ENCODE measurements at places on chromosomes 2 and 18. TPM values are rescaled to one million over a fixed set of nuclear protein-coding genes. Genes with fewer than 3 reads are reported as not detected.
A peak's percentile ranks its signal among the peaks of the same experiment; 100 is the strongest.

CDKL4 gene
- total RNA-seq = not detected

DNA sequence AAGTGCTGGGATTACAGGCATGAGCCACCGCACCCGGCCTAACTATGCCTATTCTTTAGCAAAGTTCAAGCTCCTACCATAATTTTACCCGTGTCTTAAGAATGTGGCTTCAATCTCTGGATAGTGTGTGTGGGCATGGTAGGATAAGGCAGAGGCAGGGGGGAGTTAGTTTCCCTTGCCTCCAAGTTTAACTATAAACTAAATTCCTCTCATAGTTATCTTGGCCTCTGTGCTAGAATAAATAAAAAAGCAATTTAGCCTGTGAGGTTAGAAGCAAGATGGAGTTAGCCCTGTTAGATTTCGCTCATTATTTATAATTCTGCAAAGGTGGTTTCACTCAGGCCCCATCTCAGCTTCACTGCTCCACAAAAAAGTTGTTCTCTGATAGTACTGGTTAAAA lies 7.0 kb upstream of the FAM98A start:
- no peak for DNase-seq

FASTKD1 gene
- 18.8 TPM for total RNA-seq

DNA sequence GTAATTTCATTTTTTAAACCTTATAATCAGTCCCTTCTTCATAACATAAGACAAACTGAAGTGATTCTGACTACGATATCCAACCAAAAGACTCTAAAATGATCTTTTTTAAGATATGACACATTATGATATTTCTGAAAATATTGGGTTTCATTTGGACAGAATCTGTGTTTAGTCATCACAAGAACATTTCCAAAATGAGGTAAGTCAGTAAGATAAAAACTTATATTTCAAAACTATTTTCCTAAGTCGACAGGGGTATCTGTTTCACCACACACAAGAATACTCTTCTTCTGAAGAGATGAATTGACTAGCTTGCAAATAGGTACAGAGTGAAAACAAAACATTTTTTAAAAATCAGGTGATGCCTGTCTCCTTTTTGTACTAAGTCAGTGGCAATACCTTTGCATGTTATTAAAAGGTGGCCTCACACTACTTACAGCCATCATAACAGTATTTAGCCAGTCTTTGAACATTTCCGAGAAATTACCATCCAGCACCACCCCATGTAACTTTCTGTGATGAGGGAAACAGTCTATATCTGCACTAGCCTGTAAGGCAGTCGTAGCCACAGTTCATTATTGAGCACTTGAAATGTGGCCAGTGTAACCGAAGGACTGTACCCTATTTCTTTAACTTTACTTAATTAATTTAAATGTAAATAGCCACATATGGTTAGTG lies 13.5 kb downstream of the STK39 start:
- no peak for DNase-seq

DNA sequence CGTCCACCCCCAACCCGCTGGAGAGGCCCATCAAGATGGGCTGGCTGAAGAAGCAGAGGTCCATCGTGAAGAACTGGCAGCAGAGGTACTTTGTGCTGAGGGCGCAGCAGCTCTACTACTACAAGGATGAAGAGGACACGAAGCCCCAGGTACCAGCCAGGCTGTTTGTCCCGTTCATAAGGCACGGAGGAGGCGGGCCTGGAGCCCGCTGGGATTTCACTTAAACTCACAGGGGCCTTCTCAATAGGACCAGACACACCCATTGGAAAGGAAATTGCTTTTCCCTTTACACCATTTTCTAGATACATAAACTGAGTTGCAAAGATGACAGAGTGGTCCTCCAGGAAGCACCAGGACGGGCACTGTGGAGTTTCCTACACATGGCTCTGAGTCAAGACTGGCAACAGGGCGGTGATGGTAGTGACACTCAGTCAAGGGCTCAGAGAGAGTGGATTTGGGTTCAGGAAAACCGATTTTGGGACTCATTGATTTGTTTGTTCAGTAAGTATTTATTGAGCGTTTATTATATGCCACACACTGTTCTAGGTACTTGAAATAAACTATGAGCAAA lies 40.7 kb downstream of the ARHGAP25 start:
- DNase-seq = no peak

GRCh38 chr18:46239998-46240397 lies 135.8 kb downstream of the HAUS1 start:
- no peak for DNase-seq

DNAJC5G gene
- total RNA-seq = not detected

GRCh38 chr18:52190195-52190594 lies 149.8 kb upstream of the DCC start:
- no peak for DNase-seq

GRCh38 chr18:45275367-45276113 lies 339.7 kb upstream of the SLC14A2 start:
- DNase-seq = peak; percentile 24

DNA sequence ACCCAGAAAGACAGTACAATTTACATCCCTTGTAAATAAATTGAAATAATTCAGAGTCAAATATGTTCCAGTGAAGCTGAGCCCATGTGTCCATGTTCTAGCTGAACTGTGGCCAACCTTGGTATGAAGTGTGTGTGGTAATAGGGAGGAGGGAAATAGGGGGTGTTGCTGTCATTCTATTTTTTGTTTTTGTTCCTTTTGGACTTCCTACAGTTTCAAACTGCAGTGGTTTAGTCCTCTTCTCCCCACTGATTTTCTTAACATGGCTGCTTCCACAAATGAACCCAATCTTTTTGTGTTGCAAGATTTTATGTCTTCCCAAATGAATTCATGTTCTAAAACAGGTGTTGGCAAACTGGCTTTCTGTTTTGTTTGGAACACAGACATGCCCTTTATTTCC lies 156.9 kb downstream of the CCBE1 start:
- DNase-seq = no peak

GRCh38 chr18:63457977-63458376 lies 18.8 kb upstream of the SERPINB5 start:
- DNase-seq = no peak

SCTR gene
- not detected for total RNA-seq

- peak; percentile 79 for DNase-seq
Measured at GRCh38 chr18:2958819-2959298, 54.1 kb downstream of the LPIN2 start.

DNA sequence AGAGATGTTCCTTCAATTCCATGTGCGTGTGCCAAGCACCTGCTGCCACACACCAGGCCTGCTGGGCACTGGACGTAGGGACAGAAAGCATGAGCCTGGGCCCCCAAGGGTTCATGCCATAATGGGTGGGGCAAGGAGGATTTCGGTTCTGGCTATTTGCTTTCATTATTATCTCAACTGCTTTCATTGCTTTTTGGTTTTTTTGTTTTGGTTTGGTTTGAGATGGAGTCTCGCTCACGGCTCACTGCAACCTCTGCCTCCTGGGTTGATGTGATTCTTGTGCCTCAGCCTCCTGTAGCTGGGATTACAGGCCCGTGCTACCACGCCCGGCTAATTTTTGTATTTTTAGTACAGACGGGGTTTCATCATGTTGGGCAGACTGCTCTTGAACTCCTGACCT lies 57.2 kb downstream of the SF3B1 start:
- no peak for DNase-seq

GRCh38 chr2:176464886-176465564 lies 195.8 kb downstream of the MTX2 start:
- no peak for DNase-seq

DNA sequence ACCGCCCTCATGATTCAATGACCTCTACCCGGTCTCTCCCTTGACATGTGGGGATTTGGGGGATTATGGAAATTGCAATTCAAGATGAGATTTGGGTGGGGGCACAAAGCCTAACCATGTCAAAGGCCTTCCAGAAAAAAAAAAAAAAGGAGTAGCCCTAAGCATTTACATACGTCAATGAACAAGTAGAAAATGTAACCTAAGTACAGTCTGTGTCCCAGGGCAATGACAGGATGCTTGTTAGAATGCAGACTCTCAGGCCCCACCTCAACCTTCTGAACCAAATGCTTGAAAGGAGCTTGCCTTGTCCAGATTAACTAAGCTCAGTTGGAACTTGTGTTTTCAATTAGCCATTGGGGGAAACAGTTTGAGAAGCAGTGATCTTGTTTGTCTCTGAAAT lies 802.1 kb downstream of the CPS1 start:
- DNase-seq = no peak

DNA sequence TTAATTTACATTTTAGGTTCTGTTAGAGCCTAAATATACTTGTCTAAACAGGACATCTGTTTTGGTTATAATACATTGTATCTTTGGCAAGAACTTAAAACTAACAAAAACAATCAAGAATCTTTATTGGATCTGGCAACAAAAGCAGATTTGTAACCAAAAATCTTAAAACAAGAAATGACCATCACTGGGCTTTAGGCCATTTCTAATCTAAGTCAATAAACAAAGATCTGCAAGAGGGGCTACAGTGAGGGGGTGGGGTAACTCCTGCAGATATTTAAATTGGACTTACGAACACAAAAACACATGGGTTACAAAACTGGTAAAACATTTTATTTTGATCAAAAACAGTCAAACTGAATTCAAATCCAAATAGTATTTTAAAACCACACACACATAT lies 77.3 kb downstream of the SRBD1 start:
- DNase-seq = no peak

DNA sequence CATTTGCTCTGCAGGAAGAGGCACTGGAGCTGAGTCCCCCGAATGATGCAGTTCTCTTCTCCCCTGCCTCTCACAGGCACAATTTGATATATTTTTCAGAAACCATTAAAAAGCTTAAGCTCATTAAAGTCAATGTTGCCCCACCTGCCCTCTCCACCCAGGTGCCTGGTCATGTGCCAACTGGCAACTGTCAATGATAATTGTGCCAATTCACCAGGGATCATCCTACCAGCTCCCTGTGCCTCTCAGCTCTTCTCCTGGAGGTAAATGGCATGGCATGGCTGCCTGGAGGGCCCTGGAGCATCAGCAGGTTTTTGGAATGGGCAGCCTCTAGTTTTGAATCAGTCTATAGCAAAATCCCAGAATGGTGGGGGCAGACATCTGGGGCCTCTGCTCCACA lies 279.6 kb upstream of the ID2 start:
- no peak for DNase-seq

GRCh38 chr2:235265348-235265965 lies 228.4 kb upstream of the AGAP1 start:
- no peak for DNase-seq

- DNase-seq = no peak
Measured at GRCh38 chr2:173119944-173120343, 44.3 kb downstream of the MAP3K20 start.

DNA sequence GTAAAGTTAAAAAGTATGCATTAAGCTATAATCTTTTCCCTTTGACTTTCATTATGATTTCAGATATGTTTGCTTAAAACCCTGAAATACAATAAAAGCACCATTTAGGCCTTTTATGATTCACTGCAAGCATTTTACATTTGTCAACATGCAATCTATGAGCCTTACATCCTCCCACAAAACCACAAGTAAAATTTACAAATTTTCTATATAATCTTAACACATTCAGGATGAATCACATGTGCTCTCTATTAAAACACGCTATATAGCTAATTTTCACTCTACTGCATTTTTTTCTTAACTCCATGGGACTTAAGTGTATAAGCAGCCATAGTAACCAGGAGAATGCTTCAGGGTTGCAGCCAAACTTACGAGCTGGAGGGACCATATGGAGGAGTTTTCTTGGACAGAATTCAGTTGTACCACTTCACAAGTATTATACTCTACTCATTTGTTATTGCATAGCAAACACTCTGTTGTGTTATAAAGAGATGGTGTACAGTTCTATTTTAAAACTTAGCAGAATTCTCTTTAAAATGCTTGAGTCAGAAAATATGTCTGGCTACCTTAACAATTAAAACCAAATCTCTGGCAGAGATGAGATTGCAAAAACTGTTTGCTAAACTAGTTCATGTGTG lies 293.2 kb downstream of the ALK start:
- peak; percentile 39 for DNase-seq

IL1RL1 gene
- total RNA-seq = not detected

NEDD4L gene
- total RNA-seq = 7.1 TPM

PAX8 gene
- total RNA-seq = 2.1 TPM
